ENCODE measurements at places on chromosomes 16 and 17.

DNA sequence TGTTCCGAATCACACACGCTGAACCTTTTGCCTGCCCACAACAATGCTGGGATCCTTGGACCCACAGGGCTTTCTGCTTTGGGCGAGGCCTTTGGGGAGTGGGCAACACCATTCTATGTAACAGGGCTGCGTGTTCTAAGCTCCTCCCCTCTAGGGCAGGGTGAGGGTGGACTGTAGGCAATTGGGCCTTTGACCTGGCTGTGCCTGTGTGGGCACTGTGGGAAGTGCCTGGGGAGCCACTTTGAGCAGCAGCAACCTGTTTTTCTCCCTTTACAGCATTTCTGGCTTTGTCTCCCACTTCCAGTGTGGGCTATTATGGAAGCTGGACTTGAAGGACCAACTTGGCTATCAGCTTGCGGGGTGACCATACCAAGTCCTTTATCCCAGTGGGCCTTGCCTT lies 128.9 kb upstream of the WSCD1 start:
- DNase-seq: no peak

DNA sequence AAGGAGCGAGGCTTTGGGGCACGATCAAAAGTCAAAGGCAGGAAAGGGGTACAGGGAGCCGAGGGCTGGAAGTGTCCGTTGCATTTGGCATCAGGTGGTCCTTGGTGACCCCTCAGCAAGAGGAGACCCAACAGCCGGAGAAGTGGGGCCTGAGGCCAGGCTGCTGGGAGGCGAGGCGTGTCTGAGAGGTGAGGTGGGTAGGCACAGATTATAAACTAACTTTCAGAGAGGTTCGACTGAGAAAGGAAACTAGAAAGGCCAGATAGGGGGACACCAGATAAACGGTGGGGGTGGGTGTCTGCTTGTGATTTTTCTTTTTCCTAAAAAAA lies 3.6 kb downstream of the PECAM1 start:
- DNase-seq: no peak

DNA sequence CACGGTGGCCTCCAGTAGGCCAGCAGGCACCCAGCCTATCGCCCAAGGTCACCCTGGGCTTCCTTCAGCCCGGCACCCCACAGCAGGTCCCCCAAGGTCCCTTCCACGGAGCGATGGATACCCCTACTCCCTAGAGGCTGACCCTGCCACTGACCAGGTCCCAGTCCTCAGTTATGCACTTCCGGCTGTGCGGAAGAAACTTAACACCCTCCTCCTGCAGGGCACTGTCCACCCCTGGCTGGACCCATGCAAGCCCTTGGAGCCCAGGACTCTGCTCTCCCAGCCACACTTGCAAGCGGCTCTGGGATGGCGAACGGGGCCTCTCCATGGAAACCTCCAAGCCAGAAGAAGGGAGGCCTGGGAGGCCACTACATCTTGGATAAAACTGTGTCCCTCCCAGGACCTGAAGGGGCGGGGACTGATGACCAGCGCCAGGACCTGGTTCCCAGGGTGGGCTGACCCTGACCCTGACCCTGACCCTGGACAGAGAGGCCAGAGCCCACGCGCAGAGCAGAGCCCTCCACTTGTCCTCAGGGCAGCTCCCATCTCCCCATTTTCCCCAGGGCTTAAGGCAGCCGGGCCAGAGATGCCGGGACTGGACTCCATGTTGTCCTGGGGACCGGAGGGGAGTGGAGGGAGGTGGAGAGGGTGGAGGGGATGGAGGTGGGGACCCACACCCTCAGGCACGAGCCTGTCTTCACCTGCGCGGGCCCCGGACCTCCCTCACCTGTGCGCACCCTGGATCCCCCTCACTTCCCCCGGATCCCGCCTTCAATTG lies 734 bp downstream of the CEP131 start:
- no peak for DNase-seq

GRCh38 chr17:76956846-76957540 lies 88.8 kb downstream of the MGAT5B start:
- no peak for DNase-seq

GRCh38 chr16:73794994-73795393 lies 501.6 kb upstream of the PSMD7 start:
- no peak for DNase-seq

DNA sequence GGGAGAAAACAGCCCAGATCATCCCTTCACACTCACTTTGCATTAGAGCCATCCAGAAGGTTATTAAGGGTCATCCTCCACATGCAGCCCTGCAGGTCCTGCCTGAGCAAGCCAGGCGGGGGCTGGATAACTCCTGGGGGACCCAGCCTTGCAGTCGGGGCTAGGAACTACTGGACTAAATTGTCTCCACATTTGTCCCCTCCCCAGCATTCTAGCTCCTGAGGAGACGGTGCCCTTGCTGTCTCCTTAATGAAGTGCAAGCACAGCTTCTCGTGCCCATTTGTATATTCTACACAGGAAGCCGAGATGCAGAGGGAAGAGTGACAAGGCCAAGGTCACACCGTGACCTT lies 185.2 kb downstream of the C16orf95 start:
- no peak for DNase-seq

- no peak for DNase-seq
Observed at GRCh38 chr17:64058621-64059020, 38.2 kb upstream of the ICAM2 start.

DNA sequence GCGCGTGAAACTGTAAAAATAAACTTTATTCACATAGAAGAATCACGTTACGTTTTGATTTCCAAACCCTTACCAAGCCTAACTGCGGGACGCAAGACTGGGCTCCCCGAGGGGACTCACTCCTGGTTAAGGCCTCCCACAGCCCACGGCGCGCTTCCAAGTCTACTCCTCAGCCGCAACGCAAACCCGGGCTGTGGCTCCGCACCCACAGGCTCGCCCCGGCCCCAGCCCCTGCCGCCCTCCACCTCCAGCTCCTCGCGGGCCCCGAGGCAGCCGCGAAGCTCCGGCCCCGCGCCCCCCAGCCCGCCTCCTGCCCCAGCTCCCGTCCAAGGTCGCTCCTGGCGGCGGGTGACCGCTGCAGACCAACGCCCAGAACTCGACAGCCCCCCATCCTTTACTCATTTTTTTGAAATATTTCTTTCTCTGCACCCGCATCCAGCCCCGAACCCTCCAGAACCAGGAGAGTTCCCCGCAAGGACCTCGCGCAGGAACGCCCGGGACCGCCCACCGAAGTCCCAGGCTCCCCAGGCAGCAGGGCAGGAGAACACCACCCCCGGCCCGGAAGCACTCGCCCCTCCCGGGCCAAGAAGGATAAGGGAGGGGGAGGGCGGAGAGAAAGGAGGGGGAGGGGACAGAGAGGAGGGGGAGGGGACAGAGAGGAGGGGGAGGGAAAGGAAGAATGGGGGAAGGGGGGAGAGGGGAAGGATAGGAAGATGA lies 912 bp downstream of the USP22 start:
- peak; percentile 81 for DNase-seq

Data from mesenchymal stem cell (in vitro differentiated cells and primary cell).